ENCODE measurements at places on chromosomes 2 and 18. TPM values are rescaled to one million over a fixed set of nuclear protein-coding genes. Genes with fewer than 3 reads are reported as not detected.

Gene ANKRD30BL
- not detected for total RNA-seq

Gene C2orf42
- 17.8 TPM for total RNA-seq

Gene TACR1
- not detected for total RNA-seq

Gene SERPINB8
- total RNA-seq = 3.8 TPM

Gene CYTIP
- not detected for total RNA-seq

Gene ARHGAP25
- 0.79 TPM for total RNA-seq

Gene PLCL1
- 0.11 TPM for total RNA-seq

Gene TXNDC2
- total RNA-seq = not detected

All from placental epithelial cell (primary cell).